ENCODE measurements at places on chromosomes 1 and 21.

DNA sequence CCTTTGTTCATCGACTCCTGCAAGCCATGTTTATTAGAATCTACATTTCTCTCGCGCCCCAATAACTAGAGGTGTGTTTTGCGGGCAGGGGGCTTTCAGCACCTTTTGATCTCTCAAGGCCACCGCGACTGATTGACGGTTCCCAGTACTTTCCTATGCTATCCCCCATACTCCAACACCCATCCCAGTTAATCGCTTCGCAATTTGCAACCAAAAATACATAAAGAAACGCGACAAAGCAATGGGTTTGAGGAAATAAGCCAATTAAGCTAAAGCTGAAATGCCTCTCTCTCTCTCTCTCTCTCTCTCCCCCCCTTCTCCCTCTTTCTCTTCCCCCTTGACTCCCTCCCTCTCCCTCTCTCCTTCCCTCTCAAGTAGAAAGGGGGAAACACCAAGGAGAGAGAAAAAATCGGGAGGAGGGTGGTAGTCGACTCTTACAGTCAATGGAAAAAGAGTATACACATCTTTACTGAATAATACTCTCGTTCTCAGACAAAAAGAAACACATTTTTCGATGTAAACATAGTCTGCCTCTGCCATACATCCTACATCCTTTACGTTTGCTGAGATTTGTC lies 128.0 kb upstream of the DPYD start:
- DNase-seq, result no peak

DNA sequence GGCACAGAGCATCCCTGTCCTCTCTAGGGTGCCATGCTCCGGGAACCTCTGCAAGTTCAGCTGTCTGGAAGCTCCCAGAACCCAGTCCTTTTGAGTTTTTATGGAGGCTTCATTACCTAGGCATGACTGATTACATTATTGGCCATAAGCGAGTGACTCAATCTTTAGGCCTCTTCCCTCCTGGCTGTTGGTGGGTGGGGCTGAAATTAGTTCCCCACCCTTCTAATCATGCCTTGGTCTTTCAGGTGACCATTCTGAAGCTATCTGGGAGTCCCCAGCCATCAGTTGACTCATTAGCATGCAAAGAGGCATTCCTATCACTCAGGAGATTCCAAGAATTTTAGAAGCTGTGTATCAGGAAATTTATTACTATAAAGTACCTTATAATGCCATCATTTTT lies 46.6 kb downstream of the WLS start:
- no peak for DNase-seq

DNA sequence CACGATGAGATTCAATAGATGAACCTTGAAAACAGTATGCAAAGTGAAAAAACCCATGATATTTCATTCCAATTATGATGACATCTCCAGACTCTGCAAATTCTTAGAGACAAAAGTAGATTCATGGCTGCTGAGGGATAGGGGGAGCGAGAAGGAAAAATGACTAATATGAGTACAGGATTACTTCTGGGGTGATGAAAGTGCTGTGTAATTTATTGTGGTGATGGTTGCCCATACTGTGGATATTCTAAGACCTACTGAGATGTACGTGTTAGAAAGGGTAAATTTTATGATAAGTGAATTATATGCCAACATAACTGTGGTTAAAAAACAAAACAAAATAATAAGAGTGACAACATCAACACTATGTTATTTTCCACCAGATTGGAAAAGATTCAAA lies 18.9 kb upstream of the RGS7 start:
- DNase-seq, result no peak

GRCh38 chr1:41330588-41331545 lies 30.4 kb upstream of the FOXO6 start:
- no peak for DNase-seq

DNA sequence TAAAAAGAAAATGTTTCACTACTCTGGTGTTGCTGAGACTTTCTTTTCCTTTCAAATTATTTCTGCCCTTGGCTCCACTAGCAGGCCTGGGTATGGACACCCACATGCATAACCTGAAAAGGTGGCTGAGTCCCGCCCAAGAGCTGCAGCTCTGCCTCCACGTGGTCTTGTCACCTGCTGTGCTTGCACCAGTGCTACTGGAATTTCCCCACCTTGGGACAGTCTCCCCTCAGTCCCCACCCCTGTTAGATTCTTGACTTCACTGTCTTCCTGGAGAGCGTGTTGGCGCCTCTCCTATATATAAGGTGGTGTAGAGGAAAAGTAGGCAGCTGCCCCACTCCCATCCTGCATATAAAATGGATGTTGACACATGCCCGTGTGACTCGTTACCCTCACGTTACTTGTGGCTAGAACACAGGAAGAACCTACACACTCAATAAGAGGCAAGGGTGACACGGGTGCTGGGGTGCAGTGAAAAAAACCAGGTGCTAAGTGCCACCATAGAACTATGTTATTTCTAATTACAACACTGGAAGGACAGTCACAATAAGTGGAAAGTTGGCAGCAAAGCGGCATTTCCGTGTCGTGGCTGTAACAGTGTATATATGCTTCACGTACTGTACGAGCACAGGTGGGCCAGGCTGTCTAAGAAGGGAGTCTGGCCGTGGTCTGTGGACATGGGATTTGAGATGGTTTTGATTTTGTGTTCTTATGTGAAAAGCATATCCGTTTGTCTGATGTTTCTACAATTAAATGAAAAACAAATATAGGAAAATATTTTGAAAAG lies 61.0 kb downstream of the POFUT2 start:
- no peak for DNase-seq

- DNase-seq, result no peak
These were observed 61.4 kb upstream of the BARHL2 start for GRCh38 chr1:90778486-90778885.

- no peak for DNase-seq
These were observed 45.8 kb downstream of the TTC39A start for GRCh38 chr1:51284487-51284954.
